Left colon (tissue), 2 donors: ENCODE measurements at places on chromosomes 13 and 19. TPM values are rescaled to one million over a fixed set of nuclear protein-coding genes. Genes with fewer than 3 reads are reported as not detected.

The PRR19 gene
- total RNA-seq = 0.50 TPM

The SLC10A2 gene
- 2.5 TPM for total RNA-seq

The CCDC70 gene
- not detected for total RNA-seq

The PCDH20 gene
- total RNA-seq = 4.7 TPM

The ACP7 gene
- total RNA-seq = not detected

The TSHZ3 gene
- 1.3 TPM for total RNA-seq

The TMEM38A gene
- total RNA-seq = 9.1 TPM

The RSPH6A gene
- total RNA-seq = 0.27 TPM

The ZNF823 gene
- total RNA-seq = 16.1 TPM

The SRRM5 gene
- 0.14 TPM for total RNA-seq

The MAMSTR gene
- total RNA-seq = 0.67 TPM
